ENCODE measurements at places on chromosomes 1 and 21.

DNA sequence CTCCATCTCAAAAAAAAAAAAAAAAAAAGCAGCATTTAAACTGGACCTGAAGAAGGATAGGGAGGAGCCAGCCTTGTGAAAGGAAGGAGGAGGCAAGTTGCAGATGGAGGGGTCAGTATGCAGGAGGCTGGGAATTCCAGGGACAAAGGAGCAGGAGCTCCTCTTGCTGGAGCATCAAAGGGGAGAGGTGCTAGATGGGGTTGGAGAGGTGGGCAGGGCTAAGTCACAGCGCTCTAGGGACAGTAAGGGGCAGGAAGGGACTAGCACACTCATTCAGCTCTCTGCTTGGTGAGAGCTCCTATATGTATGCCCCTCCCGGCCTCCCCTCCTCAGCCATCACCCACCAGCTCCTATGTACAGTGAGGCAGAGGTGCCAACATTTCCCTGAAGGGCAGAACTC is 26.8 kb downstream of the MAP7D1 start:
- DNase-seq = no peak

DNA sequence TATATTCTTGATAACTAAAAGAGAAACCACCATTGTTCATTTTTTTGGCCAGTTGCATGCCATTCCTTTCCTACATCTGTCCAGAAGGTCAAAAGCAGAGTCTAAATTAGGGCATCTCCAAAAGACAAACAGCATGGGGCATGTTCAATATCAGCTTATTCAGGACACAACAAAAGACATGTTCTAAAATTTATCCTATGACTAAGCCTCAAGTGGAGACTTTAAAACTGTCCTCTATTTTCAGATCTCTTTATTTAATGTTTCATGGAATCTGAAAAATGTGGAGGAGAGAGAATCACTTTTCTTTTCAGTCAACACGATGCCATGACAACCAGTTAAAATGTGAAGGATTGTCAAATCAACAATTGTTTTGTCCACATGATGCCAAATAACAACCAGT is 303.4 kb upstream of the PRMT6 start:
- no peak for DNase-seq

DNA sequence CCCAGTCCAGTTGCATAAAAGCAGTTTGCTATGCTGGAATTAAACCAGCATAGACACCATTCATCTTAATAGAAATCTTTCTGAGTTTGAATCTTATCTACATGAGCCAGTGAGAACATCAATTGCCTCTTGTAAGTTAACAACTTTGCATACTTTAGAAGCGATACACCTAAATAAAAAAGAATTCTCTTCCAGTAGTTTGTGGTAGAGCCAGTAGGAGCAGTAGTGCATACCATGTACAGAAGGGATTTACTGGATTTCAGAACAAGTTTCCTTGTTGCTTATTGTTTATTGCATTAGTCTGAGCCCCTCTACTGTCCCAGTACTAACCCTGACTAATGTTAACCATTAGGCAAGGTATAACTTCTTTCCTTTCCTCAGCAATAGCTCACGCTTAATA is 313.1 kb downstream of the TGFB2 start:
- DNase-seq = no peak

GRCh38 chr21:35051287-35051818 is 2.3 kb upstream of the RUNX1 start:
- peak; percentile 85 for DNase-seq

- DNase-seq = no peak
These were observed 4.6 kb downstream of the AMIGO1 start for GRCh38 chr1:109504974-109505373.

GRCh38 chr1:175757381-175758015 is 14.1 kb upstream of the TNR start:
- no peak for DNase-seq

DNA sequence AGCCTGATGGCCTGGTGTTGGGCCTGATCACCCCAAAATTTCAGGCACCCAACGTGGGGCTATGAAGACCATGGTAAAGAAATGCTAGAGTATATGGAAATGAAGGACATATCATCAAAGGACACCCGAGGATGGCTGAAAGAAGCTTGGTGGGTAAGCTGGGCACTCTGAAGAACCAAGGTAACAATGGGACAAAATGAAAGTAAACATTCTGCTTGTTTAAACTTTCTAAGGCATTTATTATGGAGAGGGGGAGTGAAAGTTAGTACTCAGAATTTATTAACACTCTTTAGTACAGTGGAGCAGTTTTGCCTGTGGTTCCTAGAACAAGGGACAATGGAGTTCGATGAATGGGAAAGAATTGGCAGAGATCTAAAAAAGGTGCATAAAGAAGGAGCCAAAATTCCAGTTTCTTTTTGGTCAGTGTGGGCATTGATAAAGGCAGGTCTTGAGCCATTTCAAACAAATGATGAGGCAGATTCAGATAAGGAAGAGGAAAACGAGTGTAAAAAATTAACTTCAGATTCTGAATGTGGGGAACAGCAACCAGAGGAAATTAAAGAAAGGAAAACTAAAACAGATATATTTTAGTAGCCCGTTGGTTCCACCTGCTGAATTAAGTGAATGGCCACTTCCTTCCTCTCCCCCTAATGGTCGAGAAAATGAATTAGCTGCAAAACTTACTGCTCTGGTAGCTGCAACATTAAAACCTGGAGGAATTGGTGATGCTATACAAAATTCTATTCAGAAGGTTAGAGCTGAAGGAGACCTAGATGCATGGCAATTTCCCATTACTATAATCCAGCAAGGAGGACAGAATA is 8.4 kb upstream of the PM20D1 start:
- DNase-seq = no peak

GRCh38 chr1:70101231-70101630 is 104.1 kb downstream of the LRRC40 start:
- DNase-seq = no peak

GRCh38 chr21:32514275-32515055 is 70.9 kb downstream of the TCP10L start:
- no peak for DNase-seq

GRCh38 chr1:30748699-30749401 is 8.7 kb downstream of the LAPTM5 start:
- DNase-seq = no peak

DNA sequence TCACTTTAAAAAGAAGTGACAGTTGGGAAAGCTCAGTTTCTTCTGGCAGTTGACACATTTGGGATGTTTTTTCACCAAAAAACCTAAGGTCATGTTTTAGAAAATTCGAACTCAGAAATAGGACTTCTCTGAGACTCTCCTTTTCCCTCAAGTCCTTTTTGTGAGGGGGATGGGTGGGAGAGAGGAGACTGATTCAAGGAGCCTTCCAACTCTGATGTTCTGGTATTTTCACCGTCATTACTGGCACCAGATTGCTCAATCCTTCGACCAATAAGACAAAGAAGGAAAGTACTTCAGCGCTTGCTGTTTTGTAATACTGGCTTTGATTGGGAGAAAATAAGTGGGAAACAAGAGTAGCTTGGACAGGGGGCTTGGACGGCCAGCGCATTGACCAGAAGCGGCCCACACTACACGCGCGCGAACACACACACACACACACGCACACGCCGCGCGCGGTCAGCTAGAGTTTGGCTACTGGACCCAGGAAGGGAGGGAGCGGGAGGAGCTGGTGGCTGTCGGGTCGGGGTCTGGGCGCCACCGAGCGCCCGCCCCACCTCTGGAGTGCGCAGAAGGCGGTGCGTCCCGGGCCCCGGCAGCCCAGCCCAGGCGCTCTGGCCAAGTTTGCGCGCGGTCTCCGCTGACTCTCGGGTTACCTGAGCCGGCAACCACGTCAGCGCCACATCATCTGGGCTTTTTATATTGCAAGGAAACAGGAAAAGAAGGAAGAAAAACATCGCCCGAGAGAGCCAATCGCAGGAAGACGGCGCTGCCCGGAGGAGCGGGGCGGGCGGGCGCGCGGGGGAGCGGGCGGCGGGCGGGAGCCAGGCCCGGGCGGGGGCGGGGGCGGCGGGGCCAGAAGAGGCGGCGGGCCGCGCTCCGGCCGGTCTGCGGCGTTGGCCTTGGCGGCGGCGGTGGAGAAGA is at the start of gene KCNK1:
Gene KCNK1 (plus strand): TSS at position 855 of the 921 bp plus-strand sequence. CDS start 66 bp downstream, at position 921.
- no peak for DNase-seq

GRCh38 chr1:227934476-227935313 is 13.0 kb downstream of the WNT9A start:
- no peak for DNase-seq

DNA sequence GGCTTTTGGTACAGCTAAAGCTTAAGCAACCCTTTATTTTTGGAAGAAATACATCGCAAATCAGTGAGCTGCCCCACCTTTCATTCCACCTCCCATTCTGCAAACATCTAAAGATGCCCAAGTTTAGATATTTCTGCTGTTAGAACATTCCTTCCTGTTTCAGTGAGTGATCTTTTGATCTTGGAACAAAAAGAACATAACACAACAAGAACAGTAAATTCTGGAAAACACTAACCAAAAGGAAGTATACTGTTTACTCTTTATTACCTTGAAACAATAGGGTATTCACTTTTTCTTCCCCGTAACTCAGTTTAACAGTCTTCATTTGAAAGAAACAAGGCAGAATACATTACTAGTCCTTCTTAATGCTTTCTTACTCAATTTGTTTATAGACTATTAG is 40.6 kb downstream of the HNRNPR start:
- no peak for DNase-seq

DNA sequence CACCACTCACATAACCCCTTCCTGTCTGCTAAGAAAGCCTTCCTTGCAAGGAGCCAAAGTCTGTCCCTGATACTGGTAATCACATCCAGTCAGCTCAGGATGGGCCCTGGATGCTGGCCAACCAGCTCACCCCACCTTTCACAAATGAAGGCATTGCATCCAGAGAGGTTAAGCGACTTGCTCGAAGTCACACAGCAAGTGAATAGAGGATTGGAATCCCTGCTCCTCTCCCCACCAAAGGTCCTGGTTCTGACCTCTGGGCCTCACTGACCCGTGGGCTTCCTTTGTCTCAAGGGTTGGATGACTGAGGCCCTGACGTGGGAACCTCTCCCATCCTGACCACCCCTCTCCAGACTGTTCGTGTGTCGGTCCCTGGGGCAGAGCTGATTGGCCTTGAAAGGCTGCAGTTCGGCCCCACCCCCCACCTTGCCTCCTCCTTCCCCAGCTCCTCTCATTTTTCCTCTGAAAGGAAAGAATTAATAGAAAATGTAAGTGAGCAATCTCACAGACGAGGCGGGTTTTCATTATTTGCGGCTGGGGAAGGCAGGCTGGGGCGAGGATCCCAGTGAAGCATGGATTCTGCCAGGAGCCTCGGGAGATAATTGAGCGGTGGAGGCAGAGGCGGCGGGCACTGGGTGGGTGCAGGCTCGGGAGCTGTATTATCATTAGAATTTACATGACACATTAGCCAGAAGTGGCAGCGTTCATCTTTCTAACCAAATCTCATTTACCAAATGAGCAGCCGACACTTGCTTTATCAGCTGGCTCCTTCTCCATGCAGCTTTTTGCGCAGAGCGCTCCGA is 101.5 kb upstream of the CSF3R start:
- DNase-seq = no peak

GRCh38 chr1:110188035-110188618 is 22.0 kb upstream of the KCNC4 start:
- DNase-seq = no peak

DNA sequence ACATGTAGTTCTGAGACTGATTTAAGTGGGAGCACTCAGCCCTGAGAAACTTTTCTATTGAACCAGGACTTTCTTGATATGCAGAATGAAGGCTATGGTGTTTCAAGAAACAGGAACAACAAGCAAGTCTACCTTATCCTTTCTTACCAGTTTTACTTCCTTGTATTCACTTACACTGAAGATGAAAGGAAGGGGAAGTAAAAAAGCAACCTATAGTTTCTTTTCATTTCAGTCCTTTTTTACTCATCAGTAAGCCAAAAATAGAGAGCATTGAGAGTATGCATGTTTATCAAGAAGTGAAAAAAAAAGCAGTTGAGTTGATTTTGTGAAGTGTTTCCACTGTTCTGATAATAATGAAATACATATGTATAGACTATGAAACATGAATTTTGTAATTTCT is 1010.3 kb downstream of the AMY1C start:
- no peak for DNase-seq

GRCh38 chr1:68449901-68450300 is at the start of gene RPE65:
RPE65 (minus strand) TSS chr1:68449954; CDS start chr1:68449905, 49 bp downstream.
- DNase-seq = no peak

DNA sequence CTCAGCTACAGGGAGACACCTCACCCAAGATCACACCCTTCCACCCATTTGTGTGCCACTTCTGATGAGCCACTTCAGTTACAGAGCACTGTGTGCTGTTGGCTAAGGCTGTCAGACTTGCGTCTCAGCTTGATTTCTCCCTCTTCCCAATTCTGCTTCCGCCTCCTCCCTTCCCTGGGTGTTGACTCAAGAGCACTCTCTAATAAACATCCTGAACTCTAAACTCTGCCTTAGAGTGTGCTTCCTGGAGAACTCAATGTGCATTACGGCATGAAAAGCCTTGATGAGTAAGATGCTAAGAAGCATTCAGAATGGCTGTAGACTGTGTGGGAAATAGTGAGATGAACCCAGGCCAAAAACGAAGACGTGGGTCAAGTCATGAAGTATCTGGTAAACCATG is 54.9 kb upstream of the S1PR1 start:
- no peak for DNase-seq

DNA sequence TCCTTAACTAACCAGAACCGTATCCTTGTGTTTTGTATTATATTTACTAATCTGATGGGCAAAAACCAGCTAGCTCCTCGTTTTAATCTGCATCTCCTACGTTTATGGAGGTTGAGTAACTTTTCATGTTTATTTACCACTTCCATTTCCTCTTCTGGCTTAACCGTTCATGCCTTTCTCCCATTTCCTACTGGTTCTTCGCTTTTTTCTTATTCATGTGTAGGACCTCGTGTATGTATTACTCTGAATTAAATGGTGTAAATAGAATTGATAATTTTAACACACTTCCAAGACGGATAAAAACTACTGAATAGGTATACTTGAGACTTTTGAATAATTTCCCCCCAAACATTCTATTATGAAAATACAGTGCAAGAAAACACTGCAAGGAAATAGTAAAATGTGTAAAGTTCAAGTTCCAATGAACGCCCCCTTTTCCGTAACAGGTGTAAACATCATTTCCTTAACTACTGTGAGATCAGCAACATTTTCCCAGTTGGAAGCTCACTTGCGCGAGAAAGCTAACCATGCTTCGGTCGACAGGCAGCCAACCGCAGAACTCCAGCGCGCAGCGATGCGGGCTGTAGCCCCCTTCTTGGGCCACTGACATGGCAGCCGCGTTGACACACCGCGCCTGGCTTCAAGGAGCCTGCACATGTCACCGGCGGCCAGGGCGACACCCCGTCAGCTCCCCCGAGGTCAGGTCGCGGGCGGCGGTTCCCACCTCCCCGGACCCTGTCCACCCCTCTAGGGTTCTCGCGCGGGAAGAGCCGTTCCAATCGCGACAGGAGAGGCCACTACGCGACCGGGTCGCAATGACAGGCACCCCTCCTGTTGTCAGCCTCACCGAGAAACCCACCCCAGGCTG is 816 bp downstream of the EDEM3 start:
- DNase-seq = peak; percentile 43

DNA sequence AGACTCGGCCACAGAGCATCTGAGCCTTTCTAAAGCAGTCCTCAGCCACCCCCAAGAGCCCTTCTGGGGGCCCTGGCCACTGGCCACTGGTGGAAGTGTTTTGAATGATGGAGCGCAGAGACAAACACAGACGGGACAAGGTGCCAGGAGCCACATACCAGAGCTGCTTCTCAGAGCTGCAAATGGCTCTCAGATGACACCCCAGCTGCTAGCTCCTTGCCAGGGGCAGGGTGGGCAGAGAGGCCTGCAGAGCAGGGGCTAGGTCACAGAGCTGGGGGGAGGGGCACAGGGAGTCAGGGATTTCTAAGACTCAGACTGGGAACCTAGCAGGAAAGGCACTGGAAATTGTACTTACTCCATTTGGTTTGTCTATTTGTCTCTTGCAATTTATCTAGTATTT is 30.4 kb downstream of the KCNN3 start:
- no peak for DNase-seq

- DNase-seq = no peak
These were observed 123.2 kb upstream of the WNT4 start for GRCh38 chr1:22266141-22266540.
